ENCODE measurements at places on chromosomes 11 and 22.

DNA sequence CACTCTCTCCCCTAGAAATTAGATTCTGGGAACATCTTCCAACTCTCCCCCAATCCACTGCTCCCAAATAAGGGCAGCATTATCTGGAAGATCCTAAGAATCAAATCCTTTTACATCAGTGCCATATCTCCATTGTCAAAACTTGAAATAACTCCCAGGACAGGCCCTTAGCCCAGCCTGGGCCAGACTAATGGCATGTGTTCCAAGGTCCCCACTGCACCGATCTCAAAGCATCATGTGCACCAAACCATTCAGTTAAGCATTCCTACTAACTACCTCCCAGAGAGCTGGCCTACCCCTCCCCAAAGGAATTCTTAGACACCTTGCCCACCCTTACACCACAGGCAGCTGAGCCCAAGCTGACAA lies 44.2 kb upstream of the POU2AF1 start:
- no peak for DNase-seq

DNA sequence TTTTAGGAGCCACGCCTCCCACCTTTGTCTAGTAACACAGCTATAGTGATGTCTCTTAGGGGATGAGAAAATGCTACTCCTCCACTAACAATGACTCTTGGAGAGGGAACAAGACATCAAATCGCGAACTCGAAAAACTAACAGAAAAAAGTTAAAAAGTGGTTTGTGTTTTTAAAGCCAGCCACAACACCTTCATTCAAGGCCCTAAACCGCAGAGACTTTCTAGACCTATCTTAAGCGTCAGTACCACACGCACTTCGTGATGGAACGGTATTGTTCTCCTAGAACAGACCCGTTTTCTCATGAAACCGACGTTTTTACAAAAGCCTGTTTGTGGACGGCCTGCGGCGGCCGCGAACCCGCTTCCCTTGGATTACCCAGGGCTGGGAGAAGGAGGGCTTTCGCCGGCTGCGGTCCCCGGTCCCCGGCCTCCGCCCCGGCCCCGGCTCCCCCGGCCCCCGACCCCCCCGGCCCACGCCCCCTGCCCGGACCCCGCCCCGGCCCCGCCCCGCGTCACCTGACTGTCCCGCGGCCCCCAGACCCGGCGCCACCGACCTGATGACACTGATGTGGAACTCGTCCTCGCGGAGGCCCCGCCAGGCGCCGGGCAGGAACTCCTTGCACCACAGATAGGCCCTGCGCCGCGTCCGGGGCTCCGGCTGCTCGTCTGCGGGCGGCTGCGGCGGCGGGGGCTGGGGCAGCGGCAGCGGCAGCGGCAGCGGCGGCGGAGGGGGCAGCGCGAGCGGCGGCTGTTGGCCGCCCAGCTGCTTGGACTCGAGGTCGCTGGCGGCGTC lies 718 bp downstream of the CHKA start:
- DNase-seq, result peak; percentile 46

GRCh38 chr11:33730716-33731115 lies 5.5 kb downstream of the CD59 start:
- no peak for DNase-seq

GRCh38 chr22:47797342-47797945 lies 1035.0 kb downstream of the TBC1D22A start:
- no peak for DNase-seq

DNA sequence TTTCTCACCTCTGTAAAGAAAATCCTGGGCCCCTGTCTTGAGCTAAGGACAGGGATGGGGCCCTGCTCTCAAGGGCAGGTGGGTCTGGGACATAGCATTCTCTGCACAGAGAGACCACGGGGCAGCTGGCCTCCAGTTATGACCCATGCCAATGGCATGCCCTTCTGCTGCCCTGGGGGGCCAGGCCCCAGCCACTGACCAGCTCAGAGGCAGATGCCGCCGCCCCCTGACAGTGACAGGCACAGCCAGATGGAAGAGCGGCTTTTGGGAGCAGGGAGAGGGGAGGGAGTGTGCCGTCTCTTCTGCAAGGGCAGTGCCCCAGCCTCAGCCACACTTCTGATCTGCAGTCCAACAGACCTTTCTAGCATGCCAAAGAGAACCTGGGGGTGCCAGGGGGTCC lies 114.8 kb upstream of the NAV2 start:
- DNase-seq, result no peak

- no peak for DNase-seq
Measured at GRCh38 chr11:38100836-38101462, 1502.9 kb upstream of the RAG2 start.

DNA sequence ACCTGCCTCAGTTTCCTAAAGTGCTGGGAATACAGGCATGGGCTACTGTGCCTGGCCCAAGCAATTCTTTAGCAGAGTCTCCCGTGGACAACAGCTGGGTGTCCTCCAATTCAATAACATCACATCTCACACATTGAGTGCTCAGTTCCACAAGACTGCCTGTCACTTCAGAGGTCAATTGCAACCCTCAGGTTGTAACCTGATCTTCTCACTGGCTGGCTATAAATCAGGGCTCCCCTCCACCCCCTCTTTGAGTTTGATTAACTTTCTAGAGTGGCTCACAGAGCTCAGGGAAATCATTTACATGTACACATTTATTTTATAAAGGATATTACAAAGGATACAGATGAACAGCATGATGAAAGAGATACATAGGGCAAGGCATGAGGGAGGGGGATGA lies 68.1 kb downstream of the MCHR1 start:
- DNase-seq, result no peak

GRCh38 chr22:29715240-29715639 lies 4.6 kb upstream of the CABP7 start:
- DNase-seq, result no peak

GRCh38 chr11:69486056-69486772 lies 4.8 kb downstream of the LINC01488 start:
- no peak for DNase-seq

GRCh38 chr11:117020287-117020686 lies 77.9 kb downstream of the SIK3 start:
- peak; percentile 18 for DNase-seq

DNA sequence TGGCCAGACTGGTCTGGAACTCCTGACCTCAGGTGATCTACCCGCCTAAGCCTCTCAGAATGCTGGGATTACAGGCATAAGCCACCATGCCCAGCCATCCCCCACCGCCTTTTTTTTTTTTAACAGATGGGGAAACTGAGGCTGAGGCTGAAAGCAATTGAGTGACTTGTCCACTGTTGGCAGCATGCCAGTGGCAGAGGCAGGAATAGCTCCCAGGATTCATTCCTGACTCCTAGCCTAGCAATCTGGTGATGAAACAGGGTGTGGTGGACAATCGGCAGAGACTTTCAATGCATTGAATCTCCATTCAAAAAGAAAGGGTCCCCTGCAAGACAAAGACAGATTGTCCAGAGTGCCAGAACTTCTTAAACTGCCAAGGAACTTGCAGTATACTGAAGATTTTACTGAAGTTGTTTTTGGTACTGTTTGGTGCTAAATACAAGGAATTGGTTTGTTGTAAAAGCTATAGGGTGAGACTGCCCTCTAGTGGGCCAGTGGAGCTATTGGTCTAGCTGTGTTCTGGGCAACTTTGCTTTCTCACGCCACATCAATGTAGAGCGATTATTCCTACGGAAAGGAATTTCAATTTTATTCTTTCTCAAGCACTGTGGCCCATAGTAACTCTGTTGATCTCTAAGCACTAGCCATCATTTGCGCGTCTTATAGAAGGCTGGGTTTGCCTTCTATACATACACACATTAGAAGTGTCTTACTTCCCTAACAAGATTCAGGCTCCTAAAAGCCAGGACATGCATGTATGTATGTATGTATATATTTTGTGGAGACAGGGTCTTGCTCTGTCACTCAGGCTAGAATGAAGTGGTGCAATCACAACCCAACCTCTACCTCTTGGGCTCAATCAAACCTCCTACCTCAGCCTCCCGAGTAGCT lies 21.0 kb downstream of the C22orf31 start:
- DNase-seq, result peak; percentile 50

GRCh38 chr11:70297341-70297740 lies 26.9 kb downstream of the PPFIA1 start:
- no peak for DNase-seq

- DNase-seq, result no peak
Measured at GRCh38 chr11:66548041-66548440, 1.3 kb downstream of the ACTN3 start.

- no peak for DNase-seq
Measured at GRCh38 chr11:57588046-57588710, 9.3 kb upstream of the SERPING1 start.

- no peak for DNase-seq
Measured at GRCh38 chr11:84250834-84251613, 964.9 kb upstream of the CCDC90B start.

GRCh38 chr11:116986521-116987105 lies 111.6 kb downstream of the SIK3 start:
- no peak for DNase-seq
